GM12878 (cell line): ENCODE measurements at places on chromosomes 5 and 9. TPM values are rescaled to one million over a fixed set of nuclear protein-coding genes. Genes with fewer than 3 reads are reported as not detected.

GRCh38 chr5:174424219-174425053 is 299.9 kb upstream of the MSX2 start:
- DNase-seq, result no peak

DNA sequence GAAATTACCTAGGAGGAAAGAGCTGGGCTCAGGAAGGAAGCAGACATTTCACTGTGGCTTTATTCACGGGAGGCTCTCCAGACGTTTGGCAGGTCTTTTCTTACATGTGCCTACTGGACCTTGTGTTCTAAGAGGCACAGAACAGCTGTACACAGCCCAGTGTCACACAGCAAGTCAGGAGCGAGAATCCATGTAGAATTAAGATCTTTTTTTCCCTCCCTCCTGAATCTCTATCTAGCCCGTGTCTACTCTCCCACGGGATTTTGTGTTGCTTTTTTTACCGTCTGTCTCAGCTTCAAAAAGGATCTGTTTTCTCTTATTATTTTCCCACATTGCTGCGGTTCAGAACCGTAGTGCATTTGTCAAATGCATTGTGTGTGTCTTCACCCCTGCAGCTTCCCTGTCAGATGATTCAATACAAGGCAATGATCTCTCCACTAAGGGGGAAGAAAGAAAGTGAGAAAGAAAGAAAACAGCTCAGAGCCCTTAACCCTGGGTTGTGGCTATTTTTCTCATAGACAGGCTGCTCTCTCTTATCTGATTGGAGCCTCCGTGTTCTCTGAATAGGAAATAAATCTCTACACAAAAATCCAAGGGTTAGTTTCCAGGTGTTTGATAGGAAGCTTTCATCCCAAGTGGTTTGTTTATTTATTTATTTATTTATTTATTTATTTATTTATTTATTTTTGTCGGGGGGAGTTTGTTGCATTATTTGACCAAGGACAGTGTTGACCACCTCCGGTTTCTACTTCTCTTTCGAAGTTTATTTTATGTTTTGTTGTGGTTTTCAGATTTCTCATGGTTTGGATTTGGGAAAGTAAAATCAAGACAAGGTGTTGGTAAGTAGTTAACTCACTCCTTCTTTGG is 191.0 kb downstream of the NTRK2 start:
- DNase-seq, result no peak

DNA sequence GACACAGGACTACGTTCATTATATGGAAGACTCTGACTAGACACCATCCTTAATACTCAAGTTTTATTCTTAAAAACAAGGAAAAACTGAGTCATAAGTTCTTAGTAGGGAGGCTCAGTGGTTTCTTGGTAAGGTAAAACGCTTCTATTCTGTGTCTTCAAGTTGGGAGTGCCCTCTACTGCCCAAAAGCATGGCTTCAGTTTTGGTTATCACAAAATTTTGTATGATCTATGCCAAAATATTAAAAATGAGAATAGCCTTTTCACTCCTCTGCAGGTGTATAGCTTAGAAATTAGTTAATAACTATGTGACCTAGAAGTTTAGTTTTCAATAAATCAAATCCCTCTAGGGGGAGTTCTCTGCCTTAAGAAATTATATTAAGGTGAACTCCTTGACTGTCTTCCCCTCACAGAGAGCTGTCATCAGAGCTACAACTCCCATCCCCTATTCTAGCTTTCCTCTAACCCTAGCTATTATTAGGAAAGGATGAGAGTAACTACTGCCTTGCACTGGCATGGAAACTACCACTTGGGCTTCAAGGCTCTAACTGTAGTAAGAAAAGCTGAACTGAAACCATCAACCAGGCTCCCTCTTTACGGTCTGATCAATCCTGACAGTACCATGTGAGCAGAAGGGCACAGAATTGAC is 189.7 kb downstream of the GNAQ start:
- peak; percentile 16 for DNase-seq

Gene AKNA
- total RNA-seq, result 117 and 132 TPM in 2 replicates

GRCh38 chr5:169667896-169668674 is 31.0 kb downstream of the DOCK2 start:
- DNase-seq, result no peak

DNA sequence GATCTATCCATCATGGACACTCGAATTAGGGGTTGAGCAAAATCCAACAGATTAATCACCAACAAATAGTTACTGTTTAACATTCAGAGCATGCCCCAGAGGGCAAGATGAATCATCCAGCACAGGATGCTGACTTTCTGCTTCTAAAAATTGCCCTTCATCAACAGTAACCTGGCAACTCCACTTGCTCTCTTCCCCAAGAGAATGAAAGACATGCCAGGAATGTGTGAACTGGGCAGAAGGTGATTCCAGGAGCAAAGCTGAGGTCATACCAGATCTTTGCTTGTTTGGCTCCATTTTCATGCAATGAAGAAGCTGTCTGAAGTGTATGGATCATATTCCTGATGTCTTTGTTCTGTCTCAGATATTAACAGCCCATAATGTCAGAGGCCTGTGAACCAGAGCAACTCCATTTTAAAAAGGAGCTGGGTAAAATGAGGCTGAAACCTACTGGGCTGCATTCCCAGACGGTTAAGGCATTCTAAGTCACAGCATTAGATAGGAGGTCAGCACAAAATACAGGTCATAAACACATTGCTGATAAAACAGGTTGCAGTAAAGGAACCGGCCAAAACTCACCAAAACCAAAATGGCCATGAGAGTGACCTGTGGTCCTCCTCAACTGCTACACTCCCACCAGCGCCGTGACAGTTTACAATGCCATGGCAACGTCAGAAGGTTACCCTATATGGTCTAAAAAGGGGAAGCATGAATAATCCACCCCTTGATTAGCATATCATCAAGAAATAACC is 2.5 kb upstream of the ZNF367 start:
- DNase-seq, result peak; percentile 61

DNA sequence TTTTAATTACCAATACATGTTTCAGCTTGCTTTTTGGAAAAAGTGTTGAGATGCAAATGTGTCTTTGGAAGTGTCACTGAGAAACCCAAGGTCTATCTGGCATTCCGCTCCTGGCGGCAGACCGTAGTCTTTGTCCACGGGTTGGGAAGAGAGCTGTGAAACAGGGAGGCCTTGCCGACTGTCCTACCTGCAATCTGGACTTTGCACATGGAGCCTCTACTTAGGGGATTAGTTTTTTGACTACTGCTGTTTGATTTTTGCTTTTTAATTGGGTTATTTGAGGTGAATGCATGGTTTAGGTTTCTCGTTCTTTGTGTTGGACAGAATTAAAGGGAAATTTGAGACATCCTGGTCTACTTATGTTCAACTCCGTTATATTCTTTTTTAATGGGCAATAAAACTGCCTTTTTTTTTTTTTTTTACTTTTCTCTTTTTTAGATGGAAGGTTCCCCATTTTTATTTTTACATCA is 25.7 kb downstream of the TRIO start:
- no peak for DNase-seq

Gene PDE6A
- total RNA-seq, result not detected in 2 replicates

DNA sequence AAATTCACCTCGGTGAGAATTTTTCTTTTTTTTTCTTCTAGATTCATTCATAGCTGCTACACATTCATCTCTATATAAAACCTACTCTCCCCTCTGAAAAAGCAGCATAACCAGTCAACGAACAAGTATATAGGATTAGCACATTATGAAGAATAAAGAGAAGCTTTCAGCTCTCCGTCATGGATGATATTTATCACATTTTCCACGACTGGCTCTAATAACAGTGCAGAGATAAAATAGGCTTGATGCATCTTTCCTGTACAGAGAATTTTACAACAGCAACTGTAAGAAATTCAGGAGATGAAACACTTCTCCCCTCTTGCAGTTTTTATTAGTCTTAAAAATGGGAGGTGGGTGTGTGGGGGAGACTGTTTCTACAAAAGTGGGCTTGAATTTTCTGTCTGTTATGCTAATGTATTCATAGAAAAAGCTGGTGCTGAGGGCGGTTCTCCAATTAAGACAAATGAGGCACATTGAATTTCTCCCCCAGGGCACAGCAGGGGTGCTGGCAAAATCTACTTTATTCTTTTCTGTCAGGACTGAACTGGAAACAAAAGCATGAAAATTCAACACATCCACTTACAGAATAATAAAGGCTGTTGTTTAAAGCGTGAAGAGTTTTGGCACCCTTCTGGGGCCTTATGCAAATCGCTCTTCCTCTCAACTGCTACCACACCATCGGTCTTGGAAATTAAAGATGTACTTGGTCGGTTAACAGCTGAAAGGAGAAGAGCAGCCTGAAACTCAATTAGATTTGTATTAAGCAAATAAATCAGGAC is 233.9 kb upstream of the ZNF608 start:
- DNase-seq, result peak; percentile 48

Gene MARVELD2
- total RNA-seq, result 6.1 and 6.2 TPM in 2 replicates

Gene SLC24A2
- not detected in 2 replicates for total RNA-seq

Gene PCDHA9
- total RNA-seq, result not detected in 2 replicates

DNA sequence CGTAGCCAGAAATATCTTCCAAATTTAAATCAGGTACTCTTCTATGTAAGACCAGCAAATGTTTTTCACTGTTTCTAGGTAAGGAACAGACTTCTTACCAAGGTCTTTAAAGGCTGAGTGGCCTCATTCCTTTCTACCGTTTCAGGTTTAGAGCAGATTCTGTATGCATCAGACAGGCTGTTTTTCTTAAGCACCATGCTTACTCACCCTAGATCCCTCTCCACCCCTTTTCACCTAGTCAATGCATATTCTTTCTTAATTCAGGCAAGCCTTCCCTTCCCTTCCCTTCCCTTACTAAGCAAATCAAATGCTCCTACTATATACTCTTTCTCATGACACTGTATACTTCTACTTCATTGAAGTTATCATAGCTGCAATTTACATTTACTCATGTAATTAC is 70.7 kb downstream of the RFX3 start:
- no peak for DNase-seq

Gene FAXDC2
- total RNA-seq, result 0.32 and 0.38 TPM in 2 replicates

Gene LCN15
- total RNA-seq, result not detected in 2 replicates

DNA sequence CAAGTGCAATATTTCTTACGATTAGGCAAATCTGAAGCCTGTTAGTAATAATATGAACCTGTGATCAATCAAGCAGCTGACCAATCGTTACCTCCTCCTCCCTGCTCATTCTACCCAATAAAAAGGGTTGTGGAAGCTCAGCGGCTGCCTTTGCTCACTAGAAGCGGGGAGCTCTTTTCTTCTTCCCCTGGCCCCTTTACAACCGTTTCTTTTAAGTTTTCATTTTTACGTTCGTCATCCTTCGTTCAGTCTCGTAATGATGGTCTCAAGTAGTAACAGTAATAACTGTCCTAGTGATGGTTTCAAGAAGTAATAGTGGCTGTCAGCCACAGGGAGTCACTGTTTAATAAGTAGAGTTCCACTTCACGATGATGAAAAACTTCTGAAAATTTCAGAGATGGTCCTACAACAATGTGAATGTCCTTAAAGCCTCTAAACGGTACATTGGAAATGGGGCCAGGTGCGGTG is 6.2 kb downstream of the UGT3A2 start:
- DNase-seq, result no peak

DNA sequence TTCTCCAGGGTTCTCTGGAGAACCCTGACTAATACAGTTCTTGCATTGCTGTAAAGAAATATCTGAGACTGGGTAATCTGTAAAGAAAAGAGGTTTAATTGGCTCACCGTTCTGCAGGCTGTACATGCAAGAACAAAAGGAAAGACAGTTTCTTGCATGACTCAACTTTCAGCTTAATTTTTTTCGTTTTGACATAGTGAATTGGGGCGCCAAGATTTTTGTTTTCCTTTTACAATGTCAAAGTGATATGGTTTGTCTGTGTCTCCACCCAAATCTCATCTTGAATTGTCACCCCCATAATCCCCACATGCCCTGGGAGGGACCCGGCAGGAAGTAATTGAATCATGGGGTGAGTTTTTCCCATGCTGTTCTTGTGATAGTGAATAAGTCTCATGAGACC is 11.8 kb upstream of the CRHBP start:
- DNase-seq, result no peak

Gene OR1Q1
- not detected in 2 replicates for total RNA-seq

Gene FOXD4L4
- 0.24 and 0.36 TPM in 2 replicates for total RNA-seq

Gene CDH9
- total RNA-seq, result not detected in 2 replicates

Gene MAN1B1
- total RNA-seq, result 27.1 and 33.3 TPM in 2 replicates

DNA sequence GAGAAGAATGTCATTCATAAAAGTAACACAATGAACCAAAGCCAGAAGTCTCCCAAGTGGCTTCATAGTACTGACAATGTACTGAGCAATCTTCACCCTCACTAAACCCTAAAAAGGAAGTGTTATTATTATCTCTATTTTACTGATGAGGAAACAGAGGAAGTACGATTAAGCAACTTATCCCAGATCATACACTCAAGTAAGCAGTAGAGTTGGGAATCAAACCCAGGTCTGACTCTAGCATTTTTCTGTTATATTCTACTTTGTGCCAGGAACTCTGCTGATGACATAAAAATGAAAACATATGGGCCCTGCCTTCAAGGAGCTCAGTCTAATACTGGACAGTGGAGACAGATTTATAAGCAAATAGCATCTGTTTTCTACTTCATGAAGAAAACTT is 109.2 kb downstream of the RAPGEF6 start:
- DNase-seq, result no peak

Gene SHB
- total RNA-seq, result 6.2 and 7.6 TPM in 2 replicates

Gene ACER2
- 2.3 and 3.1 TPM in 2 replicates for total RNA-seq
